ENCODE measurements at places on chromosomes 13 and 19. TPM values are rescaled to one million over a fixed set of nuclear protein-coding genes. Genes with fewer than 3 reads are reported as not detected.
A peak's percentile ranks its signal among the peaks of the same experiment; 100 is the strongest.

DNA sequence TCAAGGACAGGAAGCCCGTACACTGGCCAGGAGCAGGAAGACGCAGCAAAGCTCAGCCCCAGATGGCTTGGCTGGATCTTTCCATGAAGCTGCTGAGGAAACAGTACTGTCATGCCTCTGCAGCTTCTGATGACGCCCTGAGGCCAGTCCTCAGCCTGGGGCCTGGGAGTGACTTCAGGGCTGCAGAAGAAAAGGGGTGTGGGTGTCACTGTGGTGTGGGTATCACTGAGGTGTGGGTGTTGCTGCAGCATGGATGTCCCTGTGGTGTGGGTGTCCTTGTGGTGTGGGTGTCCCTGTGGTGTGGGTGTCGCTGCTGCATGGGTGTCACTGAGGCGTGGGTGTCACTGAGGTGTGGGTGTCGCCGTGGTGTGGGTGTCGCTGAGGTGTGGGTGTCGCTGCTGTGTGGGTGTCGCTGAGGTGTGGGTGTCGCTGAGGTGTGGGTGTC, 12.0 kb upstream of the GAS6 start:
- peak; percentile 70 for DNase-seq

DNA sequence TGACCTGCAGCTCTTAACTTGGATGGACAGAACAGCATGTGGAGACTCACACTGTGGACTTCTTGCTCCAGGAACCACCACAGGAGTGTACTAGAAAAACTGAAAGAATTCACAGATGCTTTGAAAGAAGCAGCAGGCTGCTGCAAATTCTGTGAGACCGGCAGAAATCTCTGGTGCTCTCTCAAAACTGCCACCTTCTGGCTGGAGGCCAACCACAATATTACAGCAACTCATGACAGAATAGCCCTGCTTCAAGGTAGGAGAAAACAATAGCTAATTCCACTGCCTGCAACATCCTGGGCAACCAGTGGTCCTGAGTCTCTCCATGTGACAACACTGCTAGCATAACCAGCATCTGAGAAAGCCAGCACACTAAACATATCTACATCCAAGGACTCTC, 26.9 kb downstream of the CDK8 start:
- DNase-seq = no peak

DNA sequence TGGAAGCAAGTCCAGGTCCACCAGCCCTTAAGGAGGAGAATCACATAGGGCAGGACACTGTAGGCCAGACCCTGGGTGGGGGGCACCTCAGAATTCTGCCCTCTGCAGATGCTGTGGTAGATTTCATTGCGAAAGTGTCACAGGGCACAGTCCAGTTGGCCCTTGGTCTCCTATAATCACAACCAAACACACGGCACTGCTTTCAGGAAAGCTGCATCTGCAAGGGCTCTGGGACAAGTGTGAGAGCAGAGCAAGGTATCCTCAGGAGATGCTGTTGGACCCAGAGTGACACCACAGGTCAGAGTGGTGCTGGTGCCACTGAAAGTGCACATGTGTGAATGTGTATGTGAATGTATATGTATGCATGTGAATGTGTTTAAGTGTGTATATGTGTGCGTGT, 88.6 kb upstream of the MBNL2 start:
- DNase-seq = no peak

DNA sequence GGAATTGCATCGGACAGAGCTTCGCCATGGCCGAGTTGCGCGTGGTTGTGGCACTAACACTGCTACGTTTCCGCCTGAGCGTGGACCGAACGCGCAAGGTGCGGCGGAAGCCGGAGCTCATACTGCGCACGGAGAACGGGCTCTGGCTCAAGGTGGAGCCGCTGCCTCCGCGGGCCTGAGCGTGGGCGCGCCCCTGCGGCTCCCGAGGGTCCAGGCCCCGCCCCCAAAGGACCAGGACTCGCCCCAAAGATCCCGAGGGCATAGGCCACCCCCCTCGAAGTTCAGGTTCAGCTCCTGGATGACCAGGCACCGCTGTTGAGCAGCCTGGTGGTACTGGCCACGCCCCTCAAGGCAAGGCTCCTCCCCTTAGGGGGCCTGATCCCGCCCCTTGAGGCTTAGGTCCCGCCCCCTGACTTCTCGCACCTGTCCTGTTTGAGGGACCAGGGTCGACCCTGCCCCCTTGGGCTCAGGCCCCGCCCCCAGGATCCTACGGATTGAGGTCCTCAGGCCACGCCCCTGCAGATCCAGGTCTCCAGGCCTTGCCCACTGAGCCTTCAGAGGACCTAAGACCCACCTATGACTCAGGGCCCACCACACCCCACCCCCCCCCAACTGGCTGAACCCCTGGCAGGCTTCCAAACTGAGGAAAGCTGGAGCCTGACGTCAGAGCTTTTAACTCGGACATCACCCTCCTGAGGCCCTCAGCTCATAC, 43.1 kb downstream of the CYP4F22 start:
- peak; percentile 81 for DNase-seq

DNA sequence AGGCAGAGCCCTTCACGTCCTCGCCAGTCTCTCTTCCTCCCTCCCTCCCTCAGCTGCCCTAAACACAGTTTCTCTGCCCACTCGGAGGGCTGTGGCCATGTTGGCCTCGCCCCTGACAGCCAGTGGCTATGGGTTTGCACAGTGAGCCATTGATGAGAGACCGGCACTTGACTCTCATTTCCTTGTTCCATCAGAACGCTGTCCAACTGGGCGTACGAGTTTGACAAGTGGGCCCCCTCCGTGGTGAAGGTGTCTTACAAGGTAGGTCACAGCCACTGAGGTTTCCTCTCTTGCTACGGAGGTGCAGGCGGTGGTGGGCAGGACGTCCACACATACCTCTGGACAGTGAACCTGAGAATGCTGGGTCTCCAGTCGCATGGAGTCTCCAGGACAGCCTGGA, 57.9 kb downstream of the SMARCA4 start:
- DNase-seq = no peak

GRCh38 chr19:2250766-2251105, 1.6 kb downstream of the AMH start:
- no peak for DNase-seq

GRCh38 chr13:69274231-69274630, 833.4 kb upstream of the ATXN8OS start:
- DNase-seq = no peak

DNA sequence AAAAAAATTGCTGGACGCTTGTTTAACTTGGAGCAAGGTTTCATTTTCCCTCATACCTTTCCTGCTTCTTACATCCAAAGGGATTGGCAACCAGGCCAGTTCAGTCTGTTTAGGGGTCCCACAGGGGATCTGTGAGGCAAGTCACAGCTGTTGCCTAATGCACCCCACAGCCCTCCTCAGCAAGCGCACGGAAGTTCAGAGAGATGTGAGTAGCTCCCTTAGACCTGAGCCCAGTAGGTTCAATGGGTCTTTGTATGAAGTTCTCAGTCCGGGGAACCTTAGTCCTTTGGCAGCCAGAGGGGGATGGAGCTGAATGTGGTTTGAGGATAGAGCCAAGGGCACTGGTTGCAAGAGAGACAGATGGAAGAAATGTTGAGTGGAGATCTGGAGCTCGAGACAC, 13.0 kb downstream of the SAMD4B start:
- DNase-seq = no peak

ZNF546 gene
- 6.6 TPM for polyA plus RNA-seq

JSRP1 gene
- 0.91 TPM for polyA plus RNA-seq

CGB5 gene
- polyA plus RNA-seq = not detected

SOX1 gene
- polyA plus RNA-seq = not detected

SIGLEC9 gene
- polyA plus RNA-seq = 3.6 TPM

All from CD8-positive, alpha-beta memory T cell (primary cell).